Upper lobe of right lung (tissue), 1 donor: ENCODE measurements at places on chromosomes 4 and X. TPM values are rescaled to one million over a fixed set of nuclear protein-coding genes. Genes with fewer than 3 reads are reported as not detected.

DNA sequence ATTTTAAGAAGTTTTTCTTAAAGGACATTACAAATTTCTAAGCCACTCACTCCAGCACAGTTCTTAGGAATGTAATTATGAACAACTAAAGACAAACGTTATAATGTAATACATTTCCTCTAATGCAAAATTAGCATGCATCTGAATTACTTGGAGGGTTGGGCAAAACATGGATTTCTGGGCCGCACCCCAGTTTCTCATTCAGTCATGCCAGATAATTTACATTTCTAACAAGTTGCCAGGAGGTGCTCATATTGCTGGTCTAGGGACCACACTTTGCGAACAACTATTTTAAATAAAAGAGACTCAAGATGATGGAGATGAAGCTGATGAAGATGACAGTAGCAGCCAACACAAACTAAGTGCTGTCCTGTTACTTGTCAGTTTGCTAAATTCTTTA is 684.7 kb upstream of the ATOH1 start:
- H3K36me3 ChIP-seq: no peaks in the 10 kb centered on the region
- H3K27me3 ChIP-seq: no peaks in the 10 kb centered on the region
- H3K4me3 ChIP-seq: no peak overlapping the region

- no peaks in the 10 kb centered on the region for H3K36me3 ChIP-seq
- no peak overlapping the region for H3K27ac ChIP-seq
- no peaks in the 10 kb centered on the region for H3K27me3 ChIP-seq
- DNase-seq: no peak
Observed at GRCh38 chr4:169909897-169910296, 116.3 kb downstream of the MFAP3L start.

DNA sequence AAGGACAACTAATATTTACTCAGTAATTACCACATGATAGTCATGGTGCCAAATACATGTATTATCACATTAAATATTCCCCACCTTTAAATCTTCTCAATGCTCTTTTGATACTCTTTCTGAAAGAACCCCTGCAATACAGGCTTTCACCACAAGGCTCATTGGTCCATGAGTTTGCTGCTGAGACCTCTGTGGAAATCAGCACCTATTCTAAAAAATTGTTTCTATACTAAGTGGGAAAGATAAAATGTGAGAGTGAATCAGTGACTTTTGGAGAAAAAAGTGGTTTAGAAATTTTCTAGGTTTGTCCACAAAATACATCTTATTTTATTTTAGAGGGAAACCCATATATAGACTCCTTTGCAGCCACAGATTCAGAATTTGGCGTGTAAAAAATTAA is 257.3 kb downstream of the ZIC3 start:
- DNase-seq: no peak
- no peak overlapping the region for H3K27ac ChIP-seq
- no peaks in the 10 kb centered on the region for H3K36me3 ChIP-seq

- no peak overlapping the region for H3K4me3 ChIP-seq
- H3K36me3 ChIP-seq: no peaks in the 10 kb centered on the region
- H3K27ac ChIP-seq: no peak overlapping the region
- H3K4me1 ChIP-seq: no peaks in the 10 kb centered on the region
- peak; percentile 40 for DNase-seq
Observed at GRCh38 chr4:111074523-111075114, 451.7 kb upstream of the PITX2 start.

- H3K4me1 ChIP-seq: no peaks in the 10 kb centered on the region
- H3K36me3 ChIP-seq: no peaks in the 10 kb centered on the region
- no peaks in the 10 kb centered on the region for H3K27me3 ChIP-seq
Observed at GRCh38 chr4:138460477-138461414, 218.6 kb upstream of the SLC7A11 start.

DNA sequence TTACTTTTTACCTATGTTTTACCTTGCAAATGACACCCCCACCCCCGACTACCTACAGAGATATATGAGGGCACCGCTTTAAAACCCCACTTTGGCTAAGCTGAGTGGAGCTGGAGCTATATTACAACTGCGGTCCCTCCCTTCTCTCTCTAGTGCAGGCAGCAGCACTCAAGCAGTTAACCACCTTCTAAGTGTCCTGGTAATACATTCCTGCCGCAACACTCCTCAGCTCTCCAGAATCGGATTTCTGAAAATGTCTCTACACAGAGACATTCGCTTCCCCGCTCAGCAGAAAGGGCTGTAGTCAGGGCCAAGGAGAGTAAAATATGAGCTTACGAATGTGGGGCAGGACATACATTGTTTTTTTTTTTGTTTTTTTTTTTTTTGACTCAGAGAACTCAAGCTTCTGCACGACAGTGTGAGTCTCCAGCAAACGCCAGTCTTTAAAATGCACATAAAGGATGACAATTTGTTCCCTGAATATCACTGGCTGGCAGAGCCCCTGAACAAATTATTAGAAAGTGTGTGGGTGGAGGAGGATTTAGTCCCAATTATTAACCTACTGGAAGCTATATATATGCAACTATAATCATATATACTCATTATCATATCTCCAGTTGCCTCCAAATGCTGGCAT is 287.0 kb upstream of the TET2 start:
- H3K27ac ChIP-seq: no peak overlapping the region
- DNase-seq: no peak
- H3K27me3 ChIP-seq: peaks cover 4% of the 10 kb centered on the region
- H3K36me3 ChIP-seq: no peaks in the 10 kb centered on the region
- H3K4me1 ChIP-seq: no peaks in the 10 kb centered on the region
- no peak overlapping the region for H3K4me3 ChIP-seq

DNA sequence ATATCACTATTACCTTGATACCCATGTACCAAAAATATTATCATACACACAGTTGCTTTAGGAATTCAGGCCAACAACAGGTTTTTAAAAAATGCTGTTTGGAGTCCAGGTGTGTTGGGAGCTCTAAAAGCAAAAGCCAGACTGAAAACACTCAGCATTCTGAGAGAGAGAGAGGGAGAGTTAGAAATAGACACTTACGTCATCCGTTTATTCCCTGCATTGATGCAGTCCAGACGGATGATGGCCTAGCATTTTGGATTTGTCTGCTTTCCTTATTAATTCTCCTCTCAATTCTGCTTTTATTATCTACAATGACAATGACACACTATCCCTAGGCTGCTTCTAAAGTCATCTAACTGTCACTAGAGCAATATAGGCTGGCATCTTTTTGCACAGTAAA is 358.3 kb upstream of the BOD1L1 start:
- no peak for DNase-seq
- H3K36me3 ChIP-seq: no peaks in the 10 kb centered on the region
- H3K4me1 ChIP-seq: no peaks in the 10 kb centered on the region
- H3K27me3 ChIP-seq: no peaks in the 10 kb centered on the region

- no peaks in the 10 kb centered on the region for H3K27me3 ChIP-seq
- H3K4me3 ChIP-seq: no peak overlapping the region
- DNase-seq: no peak
- no peaks in the 10 kb centered on the region for H3K36me3 ChIP-seq
Observed at GRCh38 chr4:153245775-153246174, 41.5 kb downstream of the TRIM2 start.

DNA sequence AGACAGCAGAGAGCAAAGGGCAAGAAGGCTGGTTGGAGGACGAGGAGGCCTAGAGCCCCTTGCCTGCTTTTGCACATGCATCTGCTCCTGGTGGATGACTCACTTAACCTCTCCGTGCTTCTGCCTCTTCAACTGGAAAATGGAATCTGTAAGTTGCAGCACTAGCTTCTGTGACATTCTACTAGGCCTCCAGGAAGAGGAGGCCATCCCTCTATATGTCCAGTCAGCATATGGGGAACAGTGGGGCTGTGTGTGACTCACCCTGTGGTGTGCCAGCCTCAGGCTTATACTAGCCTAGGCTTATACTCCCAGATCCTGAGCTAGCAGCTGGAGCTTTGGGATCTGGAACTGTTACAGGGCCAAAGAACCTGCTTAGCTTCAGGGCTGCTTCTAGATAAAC is 36.0 kb downstream of the RTL9 start:
- H3K4me1 ChIP-seq: no peaks in the 10 kb centered on the region
- no peaks in the 10 kb centered on the region for H3K36me3 ChIP-seq
- H3K27me3 ChIP-seq: no peaks in the 10 kb centered on the region
- H3K4me3 ChIP-seq: no peak overlapping the region
- no peak overlapping the region for H3K27ac ChIP-seq
- DNase-seq: no peak

The HPSE gene
- total RNA-seq: 5.6 TPM

The NALF2 gene
- total RNA-seq: not detected

The IL9R gene
- total RNA-seq: 1.2 TPM

The FGF2 gene
- total RNA-seq: 11.1 TPM
